ENCODE measurements at places on chromosomes 6 and 20.

DNA sequence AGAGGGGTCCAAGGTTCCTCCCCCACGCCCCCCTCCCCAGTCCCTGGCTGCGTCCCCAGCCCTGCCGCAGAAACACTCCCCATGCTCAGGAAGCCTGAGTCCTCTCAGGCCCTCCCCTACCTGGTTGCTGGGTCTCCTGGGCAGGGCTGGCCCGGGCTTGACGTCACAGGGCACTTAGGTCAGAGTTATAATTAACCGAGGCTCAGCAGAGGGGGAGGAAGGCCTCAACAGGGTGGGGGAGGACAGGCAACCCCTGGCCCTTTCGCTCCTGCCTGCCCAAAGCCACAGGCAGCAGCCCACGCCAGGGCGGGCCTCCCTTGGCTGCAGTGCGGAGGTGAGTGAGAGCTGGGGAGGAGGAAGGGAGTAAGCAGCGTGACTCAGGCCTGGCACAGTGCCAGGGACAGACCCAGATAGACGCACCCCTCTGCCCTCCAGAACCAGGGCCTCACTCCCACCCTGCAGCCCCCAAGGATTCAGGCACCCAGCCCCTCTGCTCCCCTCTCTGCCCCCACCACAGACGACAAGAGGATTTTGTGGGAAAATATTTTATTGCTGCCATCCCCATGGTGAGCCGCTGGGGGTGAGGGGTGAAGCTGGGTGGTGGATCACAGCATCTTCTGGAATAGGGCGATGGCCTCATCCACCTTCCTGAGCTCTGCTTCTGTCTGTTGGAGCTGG, at the start of gene VWA7:
VWA7 (minus strand) TSS at position 340 of the 678 bp plus-strand sequence. CDS start 549 bp downstream, outside the sequence.
- DNase-seq, result no peak

- DNase-seq, result no peak
Measured at GRCh38 chr6:94487371-94487770, 1068.0 kb upstream of the EPHA7 start.

DNA sequence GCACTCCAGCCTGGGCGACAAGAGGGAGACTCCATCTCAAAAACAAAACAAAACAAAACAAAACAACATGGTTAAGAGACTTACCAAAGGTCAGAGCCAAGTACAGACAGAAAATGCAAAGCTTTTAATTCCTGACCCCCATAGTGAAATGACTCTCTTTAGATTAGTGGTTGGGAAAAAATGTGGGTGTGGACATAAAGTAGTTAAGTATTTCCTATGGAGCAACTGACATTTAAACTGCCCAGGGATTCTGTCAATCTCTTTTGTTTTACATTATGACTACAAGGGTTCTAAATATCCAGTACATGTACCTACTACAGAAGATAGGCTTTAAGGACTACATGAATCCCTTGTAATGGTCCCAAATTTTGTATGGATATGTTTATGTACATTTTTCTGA, 75.1 kb downstream of the IRAK1BP1 start:
- no peak for DNase-seq

DNA sequence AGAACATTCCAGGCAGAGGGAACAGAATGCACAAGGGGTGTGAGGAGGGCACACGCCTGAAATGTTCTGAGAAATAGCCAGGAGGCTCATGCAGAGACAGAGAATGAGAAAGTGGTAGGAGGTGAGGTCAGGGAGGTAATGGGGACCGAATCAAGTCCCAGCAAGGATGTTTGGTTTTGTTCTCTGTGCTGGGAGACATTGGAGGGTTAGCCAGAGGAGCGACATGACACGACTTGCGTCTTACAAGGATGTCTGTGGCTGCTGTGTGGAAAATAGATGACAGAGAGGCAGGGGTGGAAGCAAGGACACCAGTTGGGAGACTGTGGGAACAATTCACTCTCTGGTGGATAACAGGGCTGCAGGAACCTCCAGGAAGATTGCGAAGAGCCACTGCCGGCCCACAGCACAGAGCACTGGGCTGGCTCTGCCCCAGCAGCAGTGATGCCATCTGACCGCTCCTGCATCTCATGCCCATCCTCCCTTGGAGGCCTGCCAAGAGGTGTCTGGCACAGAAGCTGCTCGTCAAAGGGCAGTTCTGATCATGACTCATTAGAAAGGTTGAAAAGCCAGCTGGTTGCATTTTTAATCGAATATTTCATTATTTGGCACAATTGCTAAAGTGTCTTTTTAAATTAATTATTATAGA, 57.7 kb upstream of the CD83 start:
- no peak for DNase-seq

DNA sequence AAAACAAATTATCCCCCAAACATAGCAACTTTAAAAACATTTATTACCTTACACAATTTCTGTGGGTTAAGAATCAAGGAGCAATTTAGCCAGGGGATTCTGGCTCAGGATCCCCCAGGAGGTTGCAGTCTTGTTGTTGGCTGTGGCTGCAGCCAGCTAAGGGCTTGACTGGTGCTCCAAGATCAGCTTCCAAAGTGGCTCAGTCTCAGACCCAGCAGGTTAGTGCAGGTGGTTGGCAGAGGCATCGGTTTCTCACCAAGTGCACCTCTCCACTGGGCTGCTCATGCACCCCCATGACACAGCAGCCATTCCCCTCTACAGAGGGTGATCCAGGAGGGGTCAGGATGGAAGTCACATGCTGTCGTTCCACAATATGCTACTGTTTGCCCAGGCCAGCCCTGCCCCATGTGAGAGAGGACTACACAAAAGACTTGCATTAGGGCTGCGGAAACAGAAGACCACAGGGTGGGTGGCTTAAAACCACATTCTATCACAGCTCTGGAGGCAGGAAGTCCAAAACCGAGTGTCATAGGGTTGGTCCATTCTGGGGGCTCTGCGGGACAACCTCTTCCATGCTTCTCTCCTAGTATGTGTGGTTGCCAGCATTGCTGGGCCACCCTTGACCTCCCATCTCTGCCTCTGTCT, 125.8 kb downstream of the C6orf118 start:
- no peak for DNase-seq

DNA sequence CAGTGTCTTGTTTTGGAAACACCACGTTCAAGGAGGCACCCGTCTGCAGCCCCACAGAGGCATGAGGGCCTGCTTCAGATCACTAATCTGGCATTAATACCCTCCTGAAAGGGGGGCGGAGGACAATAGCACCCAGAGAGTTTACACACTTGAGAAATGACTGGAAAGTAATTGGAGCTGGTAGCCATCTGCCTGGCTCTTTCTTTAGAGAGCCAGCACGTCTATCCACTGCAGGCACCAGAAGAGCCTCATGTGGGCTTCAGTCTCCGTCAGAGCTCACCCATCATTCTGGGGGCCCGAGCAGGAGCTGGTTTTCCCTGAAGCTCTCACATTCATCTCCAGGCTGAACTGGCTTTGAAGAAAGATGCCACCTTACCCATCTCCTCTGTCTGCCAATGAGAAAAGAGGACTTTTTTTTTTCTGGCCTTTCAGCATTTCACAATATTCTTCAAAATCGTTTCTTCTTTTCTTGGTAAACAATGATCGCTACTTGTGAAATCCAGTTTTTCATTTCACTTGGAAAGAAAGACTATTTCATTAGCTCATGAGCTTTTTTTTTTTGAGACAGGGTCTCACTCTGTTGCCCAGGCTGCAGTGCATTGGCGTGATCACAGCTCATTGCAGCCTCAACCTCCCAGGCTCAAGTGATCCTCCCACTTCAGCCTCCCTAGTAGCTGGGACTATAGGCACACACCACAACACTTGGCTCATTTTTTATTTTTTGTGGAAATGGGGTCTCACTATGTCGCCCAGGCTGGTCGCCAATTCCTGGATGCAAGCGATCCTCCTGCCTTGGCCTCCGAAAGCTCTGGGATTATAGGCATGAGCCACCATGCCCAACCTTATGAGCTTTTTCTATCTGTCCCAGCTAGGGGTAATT, 124.7 kb upstream of the ZNF217 start:
- no peak for DNase-seq

DNA sequence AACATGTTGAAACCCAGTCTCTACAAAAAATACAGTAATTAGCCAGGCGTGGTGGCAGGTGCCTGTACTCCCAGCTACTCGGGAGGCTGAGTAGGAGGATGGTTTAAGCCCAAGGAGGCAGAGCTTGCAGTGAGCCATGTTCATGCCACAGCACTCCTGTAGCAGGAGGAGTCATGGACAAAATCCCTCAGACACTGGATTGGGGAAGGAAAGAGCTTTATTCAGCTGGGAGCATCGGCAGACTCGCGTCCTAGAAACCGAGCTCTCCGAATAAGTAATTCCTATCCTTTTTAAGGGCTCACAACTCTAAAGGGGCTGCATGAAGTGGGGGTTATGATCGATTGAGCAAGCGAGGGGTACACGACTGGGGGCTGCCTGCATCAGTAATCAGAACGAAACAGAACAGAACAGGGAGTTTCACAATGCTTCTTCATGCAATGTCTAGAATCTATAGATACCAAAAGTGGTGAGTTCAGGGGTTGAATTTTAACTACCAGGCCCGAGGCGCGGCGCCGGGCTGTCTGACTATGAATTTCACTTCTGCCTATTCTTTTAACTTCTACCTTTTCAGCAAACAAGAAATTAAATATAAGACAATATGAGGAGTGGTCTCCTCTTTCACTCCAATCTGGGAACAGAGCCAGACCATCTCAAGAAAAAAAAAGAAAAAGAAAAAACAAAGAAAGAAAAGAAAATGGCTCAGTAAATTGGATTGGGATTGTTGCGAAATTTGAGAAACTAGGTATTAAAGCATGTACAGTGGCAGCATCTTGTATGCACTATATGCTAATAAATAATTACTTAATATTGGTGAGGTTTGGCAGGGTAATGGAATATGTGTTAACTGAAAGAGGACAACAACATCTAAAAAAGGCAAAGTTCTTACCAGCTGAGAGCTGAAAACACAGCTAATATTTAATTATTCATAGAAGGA, 23.6 kb downstream of the HMGN4 start:
- no peak for DNase-seq

DNA sequence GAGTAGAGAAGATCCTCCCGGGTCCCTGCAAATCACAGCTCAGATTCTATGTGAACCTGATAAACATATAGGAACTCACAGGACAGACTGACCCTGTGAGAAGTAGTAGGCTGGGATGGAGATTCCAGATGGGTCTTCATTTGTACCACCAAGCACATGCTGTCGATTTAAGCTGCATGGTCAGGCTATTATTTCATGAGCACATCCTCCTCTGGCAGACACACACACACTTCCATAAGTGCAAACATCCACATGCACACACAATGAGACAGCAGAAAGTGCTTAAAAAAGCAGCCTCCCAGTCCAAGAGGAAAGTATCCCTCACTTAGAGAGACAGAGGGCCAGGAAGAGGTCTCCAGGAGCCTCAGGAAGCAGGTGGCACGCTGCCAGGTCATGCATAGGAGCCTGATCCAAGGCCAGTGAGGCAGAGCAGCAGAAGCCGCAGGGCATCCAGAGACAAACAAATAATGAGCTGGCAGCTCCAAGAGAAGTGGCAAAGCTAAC, 131.8 kb downstream of the UNC5CL start:
- no peak for DNase-seq

- no peak for DNase-seq
Measured at GRCh38 chr6:26268659-26269402, 96.2 kb upstream of the BTN3A2 start.

DNA sequence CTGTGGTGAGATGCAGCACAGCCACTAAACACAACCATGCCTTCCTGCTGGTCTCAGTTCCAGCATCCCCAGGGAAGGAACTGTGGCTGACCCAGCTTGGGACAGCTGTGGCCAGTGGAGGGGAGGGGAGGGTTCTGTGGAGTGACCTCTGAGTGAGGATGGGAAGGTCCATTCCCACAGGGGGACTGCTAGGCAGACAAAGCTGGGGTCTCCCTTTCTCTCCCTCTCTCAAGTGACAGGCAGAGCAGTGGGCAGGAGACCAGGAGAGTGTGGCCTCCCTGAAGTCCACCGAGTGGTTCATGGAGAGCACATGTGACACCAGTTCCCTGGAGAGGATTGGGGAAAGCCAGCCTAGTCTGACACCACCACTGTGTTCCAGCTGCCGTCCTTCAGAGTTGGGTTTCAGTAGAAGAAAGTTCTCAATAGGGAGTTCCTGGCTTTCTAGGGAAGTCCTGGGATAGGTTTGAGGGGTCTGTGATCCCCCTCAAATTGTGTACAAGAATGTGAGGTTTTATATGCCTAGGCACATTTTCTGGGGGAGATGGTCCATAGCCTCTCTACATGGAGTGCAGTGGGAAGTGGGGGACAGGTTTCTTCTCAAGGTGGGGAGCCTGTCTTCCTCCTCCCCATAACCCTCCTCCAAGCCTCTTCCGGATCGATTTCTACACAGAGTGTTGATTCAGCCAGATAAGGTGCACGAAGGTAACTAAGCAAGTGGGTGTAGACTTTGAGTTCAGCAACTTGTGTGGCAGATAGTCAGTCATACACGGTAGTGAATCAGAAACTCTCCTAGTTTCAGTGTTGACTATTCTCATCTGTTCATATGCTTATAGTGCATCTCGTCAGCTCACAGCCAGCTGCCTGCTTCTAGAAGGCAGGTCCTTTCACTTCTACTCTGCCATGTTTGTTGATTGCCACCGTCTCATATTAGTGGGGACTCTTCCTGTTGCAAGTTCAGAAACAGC, 18.9 kb downstream of the MANBAL start:
- DNase-seq, result no peak

GRCh38 chr6:75302280-75302679, 17.7 kb upstream of the TMEM30A start:
- no peak for DNase-seq

DNA sequence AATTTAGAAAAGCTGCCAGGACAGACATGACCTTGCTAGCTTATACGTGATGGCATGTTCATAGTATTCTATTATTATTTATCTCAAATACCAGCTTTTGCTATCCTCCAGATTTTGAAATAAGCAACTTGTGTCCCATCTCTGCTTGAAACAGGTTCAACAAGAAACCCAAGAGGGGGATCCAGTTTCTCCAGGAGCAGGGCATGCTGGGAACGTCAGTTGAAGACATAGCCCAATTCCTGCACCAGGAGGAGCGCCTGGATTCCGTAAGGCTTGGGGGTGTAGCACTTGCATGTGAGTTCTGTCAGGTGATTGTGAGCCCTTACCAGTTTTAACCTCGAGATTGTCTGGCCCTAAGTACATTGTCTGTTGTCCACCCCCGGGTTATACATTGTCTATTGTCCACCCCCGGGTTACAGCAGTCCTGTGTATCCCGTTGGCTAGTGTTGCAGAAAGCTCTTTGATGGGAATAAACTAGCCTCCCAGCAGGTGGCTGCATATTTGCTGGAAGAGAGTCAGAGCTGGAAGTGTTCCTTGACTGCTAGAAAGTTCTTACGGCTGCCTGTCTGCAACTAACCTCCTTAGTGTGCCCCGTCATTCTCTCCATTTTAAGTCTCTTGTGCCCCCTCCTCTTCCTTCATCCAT, 61.4 kb upstream of the CSE1L start:
- DNase-seq, result no peak

GRCh38 chr6:4004249-4004648, 74.7 kb downstream of the FAM217A start:
- no peak for DNase-seq

GRCh38 chr20:60327971-60328660, 369.9 kb downstream of the CDH26 start:
- no peak for DNase-seq

GRCh38 chr20:309306-309840, 12.0 kb downstream of the ZCCHC3 start:
- DNase-seq, result no peak

GRCh38 chr6:36241728-36242127, 28.1 kb upstream of the PNPLA1 start:
- no peak for DNase-seq

GRCh38 chr20:62952373-62952967, at the start of gene SLC17A9:
Gene SLC17A9, plus strand, starts transcription at chr20:62952709. Its CDS starts 122 bp downstream, at chr20:62952831.
- DNase-seq, result peak; percentile 22

- DNase-seq, result no peak
Measured at GRCh38 chr6:18306977-18307376, 42.6 kb upstream of the DEK start.

- DNase-seq, result peak; percentile 30
Measured at GRCh38 chr6:99425647-99426450, 741 bp upstream of the PNISR start.
